ENCODE measurements at places on chromosomes 2 and 18.

- DNase-seq, result no peak
Observed at GRCh38 chr2:108941161-108941665, 47.8 kb downstream of the EDAR start.

DNA sequence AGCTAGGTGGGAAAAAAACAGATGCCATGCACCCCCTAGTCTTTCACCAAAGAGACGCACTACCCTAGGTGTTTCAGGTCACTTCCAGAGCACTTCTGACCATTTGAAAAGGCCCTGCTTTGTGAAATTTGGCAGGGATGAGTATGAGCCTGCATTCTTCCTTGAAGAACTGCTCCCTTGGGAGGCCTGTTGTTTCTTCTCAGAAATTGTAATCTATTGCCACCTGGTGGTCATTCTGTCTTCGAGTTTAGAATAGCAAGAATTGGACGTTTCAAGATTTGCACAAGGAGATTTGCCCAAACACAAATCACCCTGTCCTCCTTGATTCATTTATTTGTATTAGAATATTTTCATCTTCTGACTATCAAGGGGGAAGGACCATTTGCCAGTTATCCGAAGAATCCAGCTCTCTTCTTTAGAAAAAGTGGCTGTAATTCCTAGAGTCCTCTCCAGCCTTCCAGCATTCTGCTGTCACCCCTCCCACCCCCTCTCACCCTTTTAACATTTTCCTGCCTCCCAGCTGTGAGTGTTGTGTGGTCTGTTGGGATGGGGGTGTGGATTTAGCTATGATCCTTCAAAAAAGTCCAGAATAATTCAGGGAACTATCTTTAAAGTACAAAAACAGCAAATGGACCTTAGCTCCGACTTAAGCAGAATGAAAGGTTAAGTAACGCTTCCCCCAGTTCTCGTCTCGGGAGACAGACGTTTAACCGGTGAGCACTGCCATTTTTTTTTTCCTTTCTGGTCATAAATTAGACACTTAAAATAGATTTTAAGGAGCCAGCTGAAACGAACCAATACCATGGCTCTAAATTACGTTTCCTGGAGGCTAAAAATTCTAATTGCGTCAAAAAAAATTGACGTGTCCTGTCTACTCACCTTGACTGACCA is 3.7 kb upstream of the GAD1 start:
- DNase-seq, result peak; percentile 74

GRCh38 chr2:159855143-159855542 is 57.1 kb upstream of the CD302 start:
- DNase-seq, result no peak

GRCh38 chr2:130743278-130743677 is 12.1 kb upstream of the AMER3 start:
- no peak for DNase-seq

DNA sequence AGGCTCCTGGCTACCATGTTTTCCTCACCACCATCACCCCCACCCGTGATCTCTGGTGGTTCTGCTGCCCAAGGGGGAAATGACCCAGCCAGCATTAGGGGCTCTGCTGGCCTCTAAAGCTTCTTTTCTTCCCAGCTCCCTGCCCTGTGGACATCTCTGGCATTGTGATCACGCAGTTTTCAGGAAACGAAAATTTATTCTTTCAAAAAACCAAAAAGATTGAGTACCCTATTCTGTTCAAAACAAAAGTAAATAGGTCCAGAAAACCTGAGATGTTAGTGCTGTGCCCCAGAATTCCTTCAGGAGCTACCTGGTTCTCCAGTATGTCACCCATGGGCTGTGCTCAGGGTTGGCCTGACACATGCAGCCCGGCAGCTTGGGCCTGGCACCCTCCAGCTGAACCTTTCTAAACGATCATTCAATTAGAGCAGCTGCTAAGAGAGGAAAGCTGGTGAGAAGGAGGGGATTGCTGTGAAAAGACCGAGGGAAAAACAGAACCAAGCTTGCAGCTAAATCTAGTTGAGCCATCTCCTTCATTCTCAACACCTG is 157.5 kb downstream of the MGAT5 start:
- DNase-seq, result no peak

DNA sequence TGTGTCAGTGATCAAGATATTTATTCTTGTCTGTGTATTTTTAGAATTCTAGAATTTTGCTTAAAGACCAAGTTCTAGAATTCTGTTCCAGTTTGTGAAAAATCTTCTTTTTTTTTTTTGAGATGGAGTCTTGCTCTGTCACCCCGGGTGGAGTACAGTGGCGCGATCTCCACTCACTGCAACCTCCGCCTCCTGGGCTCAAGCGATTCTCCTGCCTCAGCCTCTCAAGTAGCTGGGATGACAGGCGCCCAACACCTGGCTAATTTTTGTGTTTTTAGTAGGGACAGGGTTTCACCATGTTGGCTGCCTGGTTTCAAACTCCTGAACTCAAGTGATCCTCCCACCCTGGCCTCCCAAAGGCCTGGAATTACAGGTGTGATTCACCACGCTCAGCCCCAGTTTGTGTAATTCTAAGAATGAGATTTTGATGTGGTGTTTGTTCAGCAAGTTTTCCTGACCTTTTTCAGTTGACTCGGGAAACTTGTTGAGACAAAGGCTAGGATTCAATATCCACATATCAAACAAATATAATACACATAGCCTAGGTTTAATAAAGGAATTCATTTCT is 3.6 kb downstream of the EIF5B start:
- DNase-seq, result peak; percentile 21

GRCh38 chr2:51612387-51612786 is 580.5 kb upstream of the NRXN1 start:
- DNase-seq, result no peak

- no peak for DNase-seq
Observed at GRCh38 chr2:27781496-27781895, 10.0 kb downstream of the MRPL33 start.

GRCh38 chr18:75533950-75534349 is 106.4 kb upstream of the SMIM21 start:
- DNase-seq, result peak; percentile 75

DNA sequence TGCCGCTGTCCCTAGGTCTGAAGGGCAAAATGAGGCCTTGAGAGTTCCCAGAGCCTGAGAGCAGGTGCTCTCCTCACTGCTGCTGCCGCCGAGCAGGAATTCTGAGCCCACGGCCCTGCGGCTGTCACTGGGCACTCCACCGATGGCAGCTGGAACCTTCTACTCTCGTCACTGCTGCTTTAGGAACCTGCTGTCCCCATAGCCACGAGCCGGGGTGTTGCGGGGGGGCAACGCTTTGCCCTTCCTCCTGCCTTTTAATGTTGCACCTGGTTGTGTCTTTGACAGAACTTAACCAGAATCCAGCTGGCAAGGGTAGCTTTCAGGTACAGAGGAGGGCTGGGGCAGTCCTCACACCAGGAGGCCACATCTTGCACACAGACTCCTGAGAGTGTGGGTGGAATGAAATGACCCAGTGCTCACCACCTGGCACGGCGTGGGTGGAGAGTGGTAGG is 32.3 kb downstream of the NCK2 start:
- no peak for DNase-seq

GRCh38 chr18:3713166-3713565 is 263.2 kb downstream of the TGIF1 start:
- peak; percentile 94 for DNase-seq

GRCh38 chr2:62934517-62934916 is 116.1 kb upstream of the OTX1 start:
- DNase-seq, result no peak

GRCh38 chr18:37445368-37445767 is 120.2 kb downstream of the CELF4 start:
- no peak for DNase-seq

DNA sequence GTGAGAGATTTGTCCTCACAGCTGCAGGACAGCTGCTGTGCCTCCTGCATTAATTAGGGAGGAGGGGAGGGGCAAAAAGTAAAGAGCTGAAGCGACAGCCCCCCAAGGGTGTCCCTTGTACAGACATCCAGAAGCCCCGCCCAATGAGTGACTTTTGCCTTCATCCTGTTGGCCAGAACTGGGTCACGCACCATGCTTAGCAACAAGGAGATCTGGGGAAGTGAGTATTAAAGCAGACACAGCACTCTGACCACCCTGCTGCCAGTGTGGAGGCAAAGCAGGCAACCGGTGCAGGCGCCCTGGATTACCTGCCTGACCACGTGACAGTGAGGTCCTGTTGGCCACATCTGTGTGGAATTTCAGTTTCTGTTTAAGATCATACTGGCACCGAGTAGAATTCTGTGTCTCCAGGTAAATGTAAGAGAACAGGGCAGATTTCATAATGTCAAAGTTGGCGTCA is 21.5 kb upstream of the BIN1 start:
- peak; percentile 20 for DNase-seq

All from amniotic epithelial cell (primary cell).